ENCODE measurements at places on chromosomes 2 and 18. TPM values are rescaled to one million over a fixed set of nuclear protein-coding genes. Genes with fewer than 3 reads are reported as not detected.

ATF2 gene
- 14.0 TPM for polyA plus RNA-seq

FER1L5 gene
- polyA plus RNA-seq = 3.2 TPM

TPO gene
- polyA plus RNA-seq = 2.2 TPM

DLX1 gene
- polyA plus RNA-seq = 0.26 TPM

AQP12A gene
- 284 TPM for polyA plus RNA-seq

CFLAR gene
- 34.6 TPM for polyA plus RNA-seq

CCDC141 gene
- polyA plus RNA-seq = 2.4 TPM

ACKR3 gene
- 6.2 TPM for polyA plus RNA-seq

OSR1 gene
- 1.7 TPM for polyA plus RNA-seq

SERPINB10 gene
- polyA plus RNA-seq = not detected

LHCGR gene
- not detected for polyA plus RNA-seq

RAMP1 gene
- polyA plus RNA-seq = 80.1 TPM

FBXO41 gene
- polyA plus RNA-seq = 6.9 TPM

FBXO48 gene
- 0.56 TPM for polyA plus RNA-seq

LTBP1 gene
- 2.8 TPM for polyA plus RNA-seq

GAL3ST2 gene
- polyA plus RNA-seq = not detected

DOK6 gene
- 0.15 TPM for polyA plus RNA-seq
